ENCODE measurements at places on chromosomes 12 and 14.
A peak's percentile ranks its signal among the peaks of the same experiment; 100 is the strongest.

DNA sequence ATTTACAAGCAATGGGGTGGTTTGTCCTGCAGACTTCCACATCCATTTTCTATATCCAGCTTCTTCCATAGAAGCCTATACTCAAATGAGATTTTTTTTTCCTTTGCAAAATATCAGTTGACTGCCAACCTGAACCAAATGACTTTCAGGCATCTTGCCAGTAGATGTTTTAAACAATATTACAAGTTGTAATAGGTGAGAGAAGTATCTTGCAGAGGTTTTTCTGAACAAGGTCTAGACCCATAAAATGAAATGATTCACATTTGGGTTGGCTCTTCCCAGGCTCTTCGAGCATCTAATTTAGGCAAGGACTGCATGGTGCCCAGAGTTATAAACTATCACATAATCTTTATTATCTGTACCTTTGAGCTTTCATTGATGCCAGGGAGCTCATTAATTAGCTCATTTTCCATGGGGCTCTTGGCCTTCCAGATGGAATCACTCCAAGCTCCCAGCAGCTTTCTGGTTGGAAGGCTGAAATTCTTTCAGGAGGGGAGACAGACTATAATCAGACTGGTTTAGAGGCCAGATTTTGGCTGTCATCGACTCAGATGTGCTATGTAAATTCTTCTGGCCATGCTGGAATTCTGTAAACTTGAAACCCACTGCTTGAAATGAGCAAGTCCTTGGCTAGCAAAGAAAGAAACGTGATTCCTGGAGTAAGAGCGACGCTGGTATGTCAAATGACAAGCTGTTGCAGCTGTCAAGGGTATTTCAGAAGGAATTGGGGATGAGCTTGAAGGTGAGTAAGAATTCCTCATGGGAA is 32.2 kb upstream of the DICER1 start:
- no peak for DNase-seq
- no peaks in the 10 kb centered on the region for H3K27me3 ChIP-seq
- H3K27ac ChIP-seq = no peak overlapping the region
- no peak overlapping the region for H3K4me3 ChIP-seq
- no peaks in the 10 kb centered on the region for H3K36me3 ChIP-seq

DNA sequence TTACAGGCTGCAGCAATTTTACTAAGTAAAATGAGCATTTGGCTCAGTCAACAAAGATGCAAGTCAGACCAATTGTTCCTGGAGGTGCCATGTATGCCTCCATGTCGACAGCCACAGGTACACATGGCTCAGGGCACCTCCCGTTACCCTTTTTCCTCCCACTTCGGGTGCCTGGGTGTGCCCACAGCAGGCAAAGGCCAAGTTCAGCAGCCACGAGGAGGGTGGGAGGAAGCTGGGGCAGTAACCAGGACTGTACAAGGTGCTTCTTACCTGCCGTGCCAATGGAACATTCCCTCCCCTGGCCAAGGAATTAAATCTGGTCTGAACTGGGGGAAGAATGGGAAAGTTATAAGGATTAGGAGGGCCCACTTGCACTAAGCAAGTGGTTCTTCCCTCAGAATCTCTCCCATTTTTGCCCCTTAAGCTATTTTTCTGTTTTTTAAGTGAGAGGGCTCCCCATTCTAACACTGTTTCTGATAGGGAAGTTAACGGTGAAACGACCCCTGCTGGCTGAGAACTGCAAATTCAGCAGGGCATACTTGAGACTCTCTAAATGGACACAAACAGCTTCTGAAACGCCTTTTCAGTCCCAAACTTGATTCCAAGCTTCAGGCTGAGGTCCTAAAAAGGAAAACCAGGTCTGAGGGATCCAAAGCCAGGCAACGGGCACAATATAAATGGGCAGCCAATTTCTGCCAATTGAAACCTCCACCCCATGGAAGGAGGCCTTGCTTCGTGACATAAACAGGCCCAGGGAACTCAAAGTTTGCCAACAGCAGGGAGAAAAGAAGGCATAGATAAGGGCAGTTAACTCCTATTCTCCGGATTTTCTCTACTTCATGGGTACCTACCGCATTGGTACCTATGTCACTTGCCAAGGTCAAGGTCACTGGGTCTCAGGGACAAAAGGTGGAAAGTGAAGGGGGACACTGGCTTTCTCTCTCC is 24.8 kb downstream of the CLECL1 start:
- no peaks in the 10 kb centered on the region for H3K36me3 ChIP-seq
- H3K27ac ChIP-seq = no peak overlapping the region
- no peak overlapping the region for H3K4me3 ChIP-seq

DNA sequence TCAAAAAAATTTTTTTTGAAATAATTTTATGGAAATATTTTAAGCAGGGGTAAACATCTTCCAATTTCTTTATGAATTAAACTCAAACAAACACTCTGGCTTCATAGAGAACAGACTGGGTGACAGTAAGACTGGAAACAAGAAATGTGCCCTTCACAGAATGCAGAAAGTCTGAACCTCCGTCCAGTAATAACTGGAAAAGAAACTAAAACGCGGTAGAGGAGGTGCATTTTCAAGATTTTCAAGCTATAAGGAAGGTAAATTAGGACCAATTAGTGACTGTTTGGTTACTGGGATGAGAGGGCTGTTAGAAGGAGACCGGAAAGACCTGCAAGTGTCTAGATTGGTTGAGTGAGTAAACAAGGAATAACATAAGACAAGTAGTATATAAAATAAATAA is 245.7 kb downstream of the CEP128 start:
- H3K36me3 ChIP-seq = no peaks in the 10 kb centered on the region
- H3K4me3 ChIP-seq = no peak overlapping the region
- no peaks in the 10 kb centered on the region for H3K27me3 ChIP-seq
- no peak for DNase-seq
- H3K4me1 ChIP-seq = no peaks in the 10 kb centered on the region

GRCh38 chr12:52871291-52872039 is 22.7 kb upstream of the KRT78 start:
- H3K4me3 ChIP-seq = no peak overlapping the region
- no peaks in the 10 kb centered on the region for H3K27me3 ChIP-seq
- H3K36me3 ChIP-seq = no peaks in the 10 kb centered on the region
- DNase-seq = peak; percentile 75
- H3K27ac ChIP-seq = peak overlapping the region; percentile 96
- H3K4me1 ChIP-seq = peaks cover 29% of the 10 kb centered on the region

DNA sequence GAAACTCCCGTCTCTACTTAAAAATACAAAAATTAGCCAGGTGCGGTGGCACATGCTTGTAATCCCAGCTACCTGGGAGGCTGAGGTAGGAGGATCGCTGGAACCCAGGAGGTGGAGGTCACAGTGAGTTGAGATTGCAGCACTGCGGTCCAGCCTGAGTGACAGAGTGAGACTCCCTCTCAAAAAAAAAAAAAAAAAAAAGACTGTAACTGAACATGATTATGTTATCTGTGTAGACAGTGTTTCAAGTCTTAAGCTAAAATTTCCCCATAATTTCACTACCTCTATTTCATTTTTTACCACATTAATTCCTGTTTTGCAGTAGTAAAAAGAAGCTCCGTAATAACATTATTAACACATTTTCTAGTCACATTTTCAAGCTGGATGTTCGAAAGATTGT is 5.4 kb downstream of the PLBD1 start:
- H3K36me3 ChIP-seq = no peaks in the 10 kb centered on the region
- H3K4me3 ChIP-seq = no peak overlapping the region
- H3K27me3 ChIP-seq = no peaks in the 10 kb centered on the region
- peaks cover 5% of the 10 kb centered on the region for H3K4me1 ChIP-seq

All from colonic mucosa (tissue), 4 donors.